ENCODE measurements at places on chromosomes 4 and X.

GRCh38 chr4:148152868-148153625, 289.2 kb downstream of the NR3C2 start:
- no peak for DNase-seq

DNA sequence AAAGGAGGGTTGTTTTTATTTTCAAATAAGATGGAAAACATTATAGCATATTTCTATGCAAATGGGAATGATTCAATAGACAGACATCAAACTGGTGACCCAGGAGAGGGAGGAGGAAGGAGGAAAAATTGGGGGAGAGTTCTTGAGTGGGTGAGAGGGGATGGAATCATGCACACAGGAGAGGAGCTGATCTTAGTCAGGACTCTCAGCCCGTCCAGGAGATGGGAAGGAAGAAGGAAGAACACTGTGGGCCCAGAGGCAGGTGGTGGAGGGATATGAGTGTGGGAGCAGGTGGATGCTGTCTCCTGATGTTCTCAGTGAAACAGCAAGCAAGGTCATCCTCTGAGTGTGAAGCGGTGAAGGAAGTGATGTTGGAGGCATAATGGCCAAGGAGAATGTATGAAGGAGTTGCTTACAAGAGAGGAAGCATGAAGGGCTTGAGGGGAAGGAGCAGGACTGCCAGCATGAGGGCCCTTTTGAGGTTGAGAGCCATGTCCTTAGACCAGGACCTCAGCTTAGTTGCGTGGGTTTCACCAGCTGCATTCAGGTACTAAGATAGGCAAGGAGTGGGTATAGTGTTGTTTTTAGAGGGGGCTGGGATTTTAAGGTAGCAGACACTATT, 161.7 kb upstream of the NAP1L5 start:
- peak; percentile 49 for DNase-seq

DNA sequence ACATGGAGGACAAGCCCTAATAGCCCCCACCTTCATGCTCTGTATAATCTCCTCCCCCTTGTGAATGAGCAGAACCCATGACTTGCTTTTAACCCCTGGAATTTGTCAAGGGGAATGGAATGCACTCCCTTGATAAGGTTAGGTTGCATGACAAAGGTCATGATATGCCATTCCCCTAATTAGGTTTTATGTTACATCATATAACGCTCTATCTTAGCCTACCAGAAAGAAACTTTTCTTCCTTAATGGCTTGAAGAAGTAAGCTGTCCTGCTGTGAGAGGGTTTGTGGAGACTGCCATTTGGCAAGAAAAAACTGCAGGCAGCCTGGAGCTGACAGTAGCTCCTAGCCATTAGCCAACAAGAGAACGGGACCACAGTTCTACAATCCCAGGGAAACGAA, 399.8 kb upstream of the MAD2L1 start:
- no peak for DNase-seq

GRCh38 chr4:153909672-153910071, 120.8 kb upstream of the SFRP2 start:
- DNase-seq: no peak

- DNase-seq: no peak
Observed at GRCh38 chr4:112253382-112254000, 21.9 kb downstream of the AP1AR start.

GRCh38 chr4:47639531-47639930, 154.5 kb downstream of the ATP10D start:
- DNase-seq: no peak

- peak; percentile 89 for DNase-seq
Observed at GRCh38 chrX:1468250-1468772, 15.6 kb upstream of the ASMTL start.

GRCh38 chrX:40877887-40878286, 142.5 kb upstream of the MED14 start:
- DNase-seq: peak; percentile 3

- DNase-seq: no peak
Observed at GRCh38 chrX:19883878-19884277, 3.5 kb downstream of the SH3KBP1 start.

GRCh38 chr4:1310031-1310795, 20.5 kb downstream of the MAEA start:
- DNase-seq: no peak

DNA sequence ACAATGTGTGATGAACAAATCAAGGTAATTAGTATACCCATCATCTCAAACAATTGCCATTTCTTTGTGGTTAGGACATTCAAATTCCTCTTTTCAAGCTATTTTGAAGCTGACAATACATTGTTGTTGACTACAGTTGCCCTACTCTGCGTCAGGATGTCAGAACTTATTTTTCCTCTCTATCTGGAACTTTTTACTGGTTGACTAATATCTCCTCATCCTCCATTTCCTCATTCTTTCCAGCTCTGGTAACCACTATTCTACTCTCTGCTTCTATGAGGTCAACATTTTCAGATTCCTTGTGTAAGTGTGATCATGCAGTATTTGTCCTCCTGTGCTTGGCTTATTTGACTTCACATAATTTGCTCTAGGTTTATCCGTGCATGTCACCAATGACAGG, 240.5 kb upstream of the HS3ST1 start:
- no peak for DNase-seq

- no peak for DNase-seq
Observed at GRCh38 chrX:1860936-1861594, 246.2 kb downstream of the ASMT start.

- DNase-seq: no peak
Observed at GRCh38 chr4:150773729-150774449, 191.9 kb downstream of the MAB21L2 start.

GRCh38 chr4:742742-743311, 37.2 kb downstream of the PCGF3 start:
- DNase-seq: no peak

GRCh38 chrX:108221301-108221864, 129.8 kb downstream of the ATG4A start:
- no peak for DNase-seq

- no peak for DNase-seq
Observed at GRCh38 chr4:96175871-96176270, 336.0 kb downstream of the PDHA2 start.

GRCh38 chr4:153469031-153469430, 2.9 kb downstream of the TMEM131L start:
- no peak for DNase-seq

- DNase-seq: no peak
Observed at GRCh38 chr4:39365360-39365759, 802 bp downstream of the RFC1 start.

DNA sequence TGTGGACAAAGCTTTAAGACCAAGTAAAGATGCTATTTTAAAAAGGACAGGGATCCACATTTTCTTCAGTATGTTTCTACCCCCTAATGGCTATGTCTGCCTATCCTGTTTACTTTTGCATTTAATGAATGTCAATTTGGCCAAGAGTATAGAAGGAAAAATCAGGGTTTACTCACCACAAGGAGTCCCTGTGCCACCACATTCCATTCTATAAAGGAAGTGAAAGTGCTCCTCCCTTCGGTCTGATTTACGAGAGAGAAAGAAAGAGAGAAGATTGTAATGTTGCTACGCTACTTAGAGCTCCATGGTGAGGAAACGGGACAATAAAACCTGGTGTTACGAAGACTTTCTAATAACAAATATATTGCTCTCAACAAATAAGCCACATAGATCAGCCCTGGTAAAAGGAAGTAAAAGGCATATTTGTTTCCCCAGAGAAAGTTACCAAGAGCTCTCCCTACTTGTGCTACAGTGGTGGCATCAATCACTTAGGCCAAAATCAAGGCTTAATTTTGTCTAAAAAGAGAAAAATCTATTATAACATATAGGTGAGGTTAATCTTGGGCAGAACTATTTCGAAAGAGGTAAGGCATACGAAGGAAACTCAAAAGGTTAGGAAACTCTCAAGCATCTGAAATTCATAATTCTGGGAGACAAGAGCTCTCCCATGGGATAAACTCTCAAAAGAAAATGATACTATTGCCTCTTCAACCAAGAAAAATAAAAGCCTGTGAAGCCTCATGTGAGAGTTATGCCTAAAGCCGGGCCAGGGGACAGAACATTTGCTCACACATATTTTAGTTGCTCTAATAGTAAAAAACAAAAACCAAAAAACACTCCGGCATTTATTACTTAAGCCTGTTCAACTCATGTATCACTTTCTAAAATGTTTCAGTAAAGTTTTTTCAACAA, 29.5 kb downstream of the TAPT1 start:
- no peak for DNase-seq

DNA sequence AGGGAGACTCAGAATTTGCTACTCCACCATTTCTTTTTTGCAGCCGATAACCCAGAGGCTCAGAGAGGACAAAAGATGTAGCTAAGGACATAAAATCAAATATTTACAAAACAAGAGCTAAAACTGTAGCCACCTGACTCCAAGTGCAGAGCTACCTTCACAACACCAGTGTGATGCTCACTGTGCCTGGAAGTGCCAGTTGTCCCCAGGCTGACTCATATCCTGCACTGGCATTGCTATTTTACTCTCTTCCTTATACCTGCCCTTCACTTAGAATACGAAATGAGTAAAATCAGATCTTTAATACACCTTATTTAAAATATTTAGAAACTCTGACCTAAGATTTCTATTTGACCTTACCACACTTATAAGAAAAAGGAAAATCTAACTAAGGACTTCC, 39.5 kb downstream of the SLC7A11 start:
- no peak for DNase-seq

- DNase-seq: no peak
Observed at GRCh38 chr4:110092646-110093045, 105.8 kb downstream of the ELOVL6 start.

DNA sequence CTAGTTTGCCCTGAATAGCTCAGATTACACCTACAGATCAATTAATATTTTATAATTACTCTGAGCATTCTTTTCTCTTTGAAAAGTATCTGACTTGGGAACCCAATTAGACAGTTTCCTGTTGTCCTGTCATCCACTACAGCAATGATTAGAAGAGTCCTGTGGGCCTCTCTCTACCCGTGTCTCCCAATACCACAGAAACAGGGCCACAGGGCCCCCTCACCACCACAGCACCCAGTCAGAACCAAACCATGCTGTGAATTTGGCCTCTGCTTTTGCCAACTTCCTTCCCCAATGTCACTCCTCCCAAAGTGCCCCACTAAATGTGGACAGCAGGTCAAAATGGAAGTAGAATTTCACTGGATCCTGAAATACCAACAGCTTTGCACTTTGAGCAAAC, 10.3 kb downstream of the USP46 start:
- DNase-seq: no peak

DNA sequence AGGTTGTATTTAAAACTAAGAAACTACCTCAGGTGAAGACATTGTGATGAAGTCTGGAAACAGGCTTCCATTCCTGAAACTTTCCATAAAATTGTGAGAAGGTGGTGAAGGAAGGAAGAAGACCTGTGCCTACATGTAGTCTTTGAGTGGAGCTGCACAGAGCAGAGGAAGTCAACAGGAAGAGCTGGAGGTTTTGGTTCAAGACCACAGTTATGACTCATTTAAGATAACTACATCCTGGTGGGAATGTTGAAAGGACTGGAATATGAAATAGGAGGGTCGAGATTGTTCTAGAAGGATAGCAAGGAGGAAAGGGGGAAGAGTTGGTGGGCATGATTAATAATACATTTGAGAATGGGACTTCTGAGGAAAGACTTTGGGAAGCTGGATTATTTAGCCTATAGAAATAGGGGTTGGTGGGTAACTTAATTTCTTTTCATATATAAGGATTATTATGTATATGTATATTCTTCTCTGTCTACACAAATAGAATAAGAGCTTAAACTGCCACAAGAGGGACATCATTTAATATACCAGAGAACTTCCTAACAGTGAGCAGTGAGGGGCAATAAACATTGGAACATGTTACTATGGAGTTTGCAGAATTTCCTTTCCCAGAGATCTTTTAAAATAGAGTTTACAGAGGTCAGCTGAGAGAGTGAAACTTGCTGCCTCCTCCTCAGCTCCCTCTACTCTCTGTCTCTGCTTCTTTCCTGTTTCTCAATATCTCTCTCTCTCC, 23.5 kb downstream of the AWAT2 start:
- DNase-seq: no peak

GRCh38 chrX:37662181-37662580, 23.4 kb upstream of the XK start:
- no peak for DNase-seq

GRCh38 chr4:172899861-172900260, 268.8 kb upstream of the GALNT7 start:
- no peak for DNase-seq

- DNase-seq: no peak
Observed at GRCh38 chr4:37082912-37083311, 161.6 kb upstream of the NWD2 start.

- DNase-seq: no peak
Observed at GRCh38 chrX:45479196-45479834, 278.6 kb upstream of the DIPK2B start.

DNA sequence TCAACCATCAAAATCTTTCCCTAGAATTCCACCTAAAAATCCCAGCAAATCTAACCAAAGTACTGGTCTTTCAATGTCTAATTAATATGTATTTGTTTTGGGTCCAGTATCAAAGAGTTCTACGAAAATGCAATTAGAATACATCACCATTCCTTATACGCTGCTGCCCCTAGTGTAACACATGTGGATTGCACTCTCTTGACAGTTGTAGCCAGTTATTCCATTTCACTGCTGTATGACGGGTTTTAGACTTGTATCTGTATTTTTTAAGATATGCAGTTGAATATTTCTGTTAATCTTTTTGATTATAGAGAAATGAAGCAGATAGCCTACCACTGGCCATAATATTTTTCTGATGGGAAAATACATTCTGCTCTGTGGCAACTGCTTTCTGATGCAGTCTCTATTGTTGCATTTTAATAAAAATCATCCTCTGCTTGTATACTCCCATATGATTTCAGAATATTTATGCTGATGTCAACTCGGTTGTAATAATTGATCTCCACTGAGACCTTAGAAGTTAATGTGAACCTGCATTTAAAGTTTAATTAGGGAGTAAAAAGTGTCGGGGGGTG, 17.1 kb upstream of the PAGE2B start:
- DNase-seq: peak; percentile 8

DNA sequence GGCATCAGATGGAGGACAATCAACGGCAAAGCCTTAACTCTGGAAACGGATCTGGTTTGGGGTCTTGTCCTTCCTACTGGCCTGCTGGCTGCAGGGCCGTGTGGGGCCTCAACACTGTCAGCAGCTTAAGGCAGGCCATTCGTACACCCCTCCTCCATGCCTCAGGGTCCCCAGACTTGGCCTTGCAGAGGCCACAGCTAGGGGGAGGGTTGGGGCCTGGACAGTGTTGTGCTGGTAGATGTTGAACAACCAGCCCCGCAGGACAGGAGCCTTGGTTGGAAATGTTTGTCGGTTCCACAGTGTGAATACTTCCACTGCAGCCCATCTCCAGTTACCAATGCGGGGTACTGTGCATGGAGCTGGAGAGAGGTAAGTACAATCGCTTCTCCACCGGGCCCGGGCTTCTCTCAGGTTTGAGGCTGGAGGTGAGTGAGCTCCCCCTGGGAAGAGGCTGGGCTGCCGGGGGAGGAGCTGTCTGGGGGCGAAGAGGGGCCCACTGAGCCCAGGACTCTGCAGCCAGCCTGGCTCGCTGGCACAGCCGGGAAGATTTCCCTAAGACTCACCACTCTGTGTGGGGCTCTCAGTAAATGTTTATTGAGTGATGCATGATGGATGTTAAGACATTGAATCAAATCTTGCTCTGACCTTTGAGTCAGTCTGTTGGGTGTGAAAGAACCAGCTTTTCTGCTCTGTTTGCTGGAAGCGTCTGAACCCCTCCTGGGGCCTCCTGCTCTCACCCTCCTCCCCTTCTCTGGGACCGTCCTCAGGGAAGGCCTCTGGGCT, 19.7 kb upstream of the GPR78 start:
- DNase-seq: no peak

GRCh38 chr4:55682295-55682694, 46.2 kb upstream of the NMU start:
- DNase-seq: no peak
